ENCODE measurements at places on chromosomes 11 and 22. TPM values are rescaled to one million over a fixed set of nuclear protein-coding genes. Genes with fewer than 3 reads are reported as not detected.

GRCh38 chr11:126322996-126323395 lies 19.1 kb downstream of the DCPS start:
- DNase-seq = no peak

- no peak for DNase-seq
Measured at GRCh38 chr11:115941481-115941993, 437.3 kb upstream of the CADM1 start.

GRCh38 chr11:64356498-64357411 lies 2.2 kb upstream of the RPS6KA4 start:
- DNase-seq = peak; percentile 93

GRCh38 chr11:128294001-128294670 lies 293.2 kb downstream of the ETS1 start:
- DNase-seq = no peak

DNA sequence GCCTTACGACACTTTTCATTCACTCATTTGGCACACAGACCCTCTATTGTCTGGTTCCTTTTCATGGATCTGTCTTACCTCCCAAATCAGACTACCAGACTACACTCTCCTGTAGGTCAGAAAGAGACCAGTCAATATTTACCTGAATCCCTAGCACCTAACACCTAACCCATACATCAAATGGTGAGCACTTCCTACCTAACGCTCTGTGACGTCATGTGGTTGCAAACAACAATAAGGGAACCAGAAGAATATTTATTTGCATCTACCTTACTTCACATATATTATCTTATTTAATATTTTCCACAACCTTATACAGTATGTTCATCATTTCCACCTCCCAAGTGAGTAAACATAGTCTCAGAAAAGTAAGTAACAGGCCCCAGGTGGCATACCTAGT lies 323.4 kb downstream of the SOX6 start:
- DNase-seq = no peak

Gene GDPD4
- not detected for total RNA-seq

DNA sequence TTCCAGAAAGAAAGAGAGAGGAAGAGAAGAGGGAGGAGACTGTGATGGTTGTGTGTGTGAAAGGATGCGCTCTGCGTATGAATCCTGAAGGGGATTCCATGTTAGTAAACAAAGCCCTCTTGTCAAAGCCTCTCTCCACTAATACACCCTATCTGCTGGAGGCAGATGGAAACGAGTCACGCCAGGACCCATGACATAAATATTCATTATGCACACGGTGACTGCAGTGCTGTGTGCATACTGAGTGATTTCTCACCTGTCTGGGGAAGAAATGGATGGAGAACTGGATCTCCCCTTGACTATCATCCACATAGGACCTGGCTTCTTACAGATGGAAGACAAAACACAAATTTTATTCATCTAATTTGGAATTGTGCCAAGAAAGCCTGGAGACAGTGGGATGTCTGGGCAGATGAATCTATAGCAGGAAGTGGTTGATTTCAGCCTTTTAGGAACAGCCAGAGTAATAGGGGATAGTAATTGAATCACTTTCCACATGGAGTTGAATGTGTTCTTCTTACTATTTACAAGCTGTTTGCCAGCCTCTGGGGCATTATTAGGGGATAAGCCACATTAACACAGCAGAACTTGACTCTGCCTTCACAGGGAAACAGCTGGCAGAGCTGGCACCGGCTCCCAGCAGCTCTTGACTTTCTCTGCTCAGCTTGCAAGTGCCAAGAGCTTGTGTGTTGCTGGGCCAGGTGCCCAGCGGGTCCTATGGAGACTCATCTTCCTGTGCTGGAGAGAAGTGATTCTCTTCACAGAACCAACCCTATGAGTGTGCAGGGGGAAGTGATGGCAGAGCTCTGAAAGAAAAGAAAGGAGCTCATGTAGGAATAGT lies 9.0 kb downstream of the MTNR1B start:
- DNase-seq = no peak

- no peak for DNase-seq
Measured at GRCh38 chr11:71384561-71384960, 63.6 kb downstream of the DHCR7 start.
